ENCODE measurements at places on chromosomes 12 and 14.

- no peak for DNase-seq
Measured at GRCh38 chr12:46535907-46536306, 163.3 kb upstream of the SLC38A2 start.

- DNase-seq: no peak
Measured at GRCh38 chr12:118145113-118145797, 9.3 kb downstream of the PEBP1 start.

GRCh38 chr14:98962118-98962517 lies 309.9 kb downstream of the BCL11B start:
- DNase-seq: no peak

DNA sequence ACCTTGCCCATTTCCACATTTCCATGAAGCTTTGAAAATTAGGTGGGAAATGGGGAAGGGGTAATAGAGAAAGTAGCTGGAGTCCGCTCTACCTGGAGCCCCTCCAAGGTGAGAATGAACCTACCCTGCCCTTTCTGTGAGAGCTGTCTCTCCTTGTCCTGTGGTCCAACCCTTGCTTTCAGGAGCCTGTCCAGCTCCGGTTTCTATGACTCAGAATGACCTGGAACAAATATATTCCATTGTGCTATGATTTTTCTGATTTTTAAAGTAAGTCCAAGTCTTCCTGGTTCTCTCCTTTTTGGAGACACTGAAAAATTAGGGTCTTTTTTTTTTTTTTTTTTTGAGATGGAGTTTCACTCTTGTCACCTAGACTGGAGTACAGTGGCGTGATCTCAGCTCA lies 89.1 kb upstream of the VASH1 start:
- DNase-seq: no peak

GRCh38 chr12:96445691-96446583 lies 43.4 kb upstream of the CFAP54 start:
- no peak for DNase-seq

DNA sequence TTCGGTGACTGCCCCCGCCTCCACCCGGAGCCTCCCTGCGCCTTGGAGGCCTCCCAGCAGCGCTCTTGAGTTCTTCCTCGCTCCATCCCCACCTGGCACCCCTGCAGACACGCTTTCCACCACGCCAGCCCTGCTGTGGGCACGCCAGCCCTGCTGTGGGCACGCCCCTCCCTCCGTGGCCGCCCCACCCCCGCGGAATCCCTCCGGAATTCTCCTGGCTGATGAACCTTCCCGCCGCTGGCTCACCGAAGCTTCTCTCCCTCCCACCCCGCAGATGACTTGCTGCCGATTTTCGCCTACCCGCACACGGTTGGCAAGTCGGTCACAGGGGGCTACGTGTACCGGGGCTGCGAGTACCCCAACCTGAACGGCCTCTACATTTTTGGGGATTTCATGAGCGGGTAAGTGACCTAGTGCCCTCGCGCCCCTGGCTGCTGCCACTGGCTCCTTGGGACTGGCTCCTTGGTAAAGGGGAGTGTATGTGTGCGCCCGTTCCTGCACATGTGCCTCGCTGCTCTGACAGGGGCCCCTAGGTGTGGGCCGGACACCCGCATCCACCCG lies 15.2 kb downstream of the HHIPL1 start:
- DNase-seq: no peak

DNA sequence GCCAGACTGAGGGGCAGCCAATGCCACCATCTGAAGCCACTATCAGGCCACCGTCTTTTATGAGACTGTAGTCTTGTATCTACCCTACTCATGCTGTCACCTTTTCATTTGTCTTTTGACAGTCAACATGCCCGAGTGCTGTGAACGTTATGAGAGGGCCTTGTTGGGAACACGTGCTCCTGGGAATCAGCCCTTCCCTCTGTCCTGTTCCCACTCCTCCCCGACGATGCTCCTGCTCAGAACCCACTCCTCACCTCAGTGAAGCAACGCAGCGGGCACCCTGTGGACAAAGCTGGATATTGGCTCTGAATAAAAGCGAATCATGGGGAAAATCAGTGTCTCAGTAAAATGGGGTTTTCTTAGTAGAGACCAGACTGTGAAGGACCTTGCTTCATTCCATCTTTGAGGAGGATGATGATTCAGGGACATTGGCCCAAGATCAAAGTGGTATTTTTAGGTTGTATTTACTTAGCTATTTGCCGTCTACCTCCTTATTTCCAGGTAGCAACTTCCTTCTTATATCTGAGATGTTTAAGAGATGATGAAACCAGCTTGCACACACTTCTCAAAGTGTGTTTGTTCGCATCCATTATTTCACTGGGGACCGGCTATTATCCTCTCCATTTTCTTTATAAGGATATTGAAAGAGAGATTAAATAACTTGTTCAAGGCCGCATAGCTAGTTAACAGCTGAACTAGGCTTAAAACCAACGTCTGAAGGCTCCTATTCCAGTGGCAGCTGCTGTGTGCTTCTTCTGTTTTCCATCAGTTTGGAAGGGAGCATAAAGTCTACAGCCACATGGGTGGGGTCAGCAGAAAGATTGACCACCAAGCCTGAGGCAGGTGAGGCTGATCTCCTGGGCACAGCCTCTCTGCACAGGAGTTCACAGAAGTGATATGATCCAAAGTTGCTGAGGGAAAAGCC lies 43.9 kb upstream of the CTDSP2 start:
- no peak for DNase-seq

DNA sequence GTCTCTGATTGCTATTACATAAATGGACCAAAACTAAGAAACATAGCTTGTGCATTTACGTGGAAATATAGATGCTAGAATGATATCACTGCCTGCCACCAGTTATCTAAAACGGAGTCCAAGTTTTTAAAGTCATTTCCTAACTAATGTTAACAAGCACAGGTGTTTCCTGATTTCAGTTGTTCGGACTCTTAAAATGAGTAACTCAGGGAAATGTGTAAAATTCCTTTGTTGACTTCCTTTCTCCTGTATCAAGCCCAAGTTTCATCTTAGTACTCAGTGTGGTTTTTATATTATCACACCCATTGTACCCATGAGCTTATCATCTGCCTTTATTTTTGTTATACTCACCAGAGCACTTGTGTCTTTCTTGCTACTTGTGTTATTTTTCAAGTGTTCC lies 13.2 kb upstream of the PRKCH start:
- no peak for DNase-seq

DNA sequence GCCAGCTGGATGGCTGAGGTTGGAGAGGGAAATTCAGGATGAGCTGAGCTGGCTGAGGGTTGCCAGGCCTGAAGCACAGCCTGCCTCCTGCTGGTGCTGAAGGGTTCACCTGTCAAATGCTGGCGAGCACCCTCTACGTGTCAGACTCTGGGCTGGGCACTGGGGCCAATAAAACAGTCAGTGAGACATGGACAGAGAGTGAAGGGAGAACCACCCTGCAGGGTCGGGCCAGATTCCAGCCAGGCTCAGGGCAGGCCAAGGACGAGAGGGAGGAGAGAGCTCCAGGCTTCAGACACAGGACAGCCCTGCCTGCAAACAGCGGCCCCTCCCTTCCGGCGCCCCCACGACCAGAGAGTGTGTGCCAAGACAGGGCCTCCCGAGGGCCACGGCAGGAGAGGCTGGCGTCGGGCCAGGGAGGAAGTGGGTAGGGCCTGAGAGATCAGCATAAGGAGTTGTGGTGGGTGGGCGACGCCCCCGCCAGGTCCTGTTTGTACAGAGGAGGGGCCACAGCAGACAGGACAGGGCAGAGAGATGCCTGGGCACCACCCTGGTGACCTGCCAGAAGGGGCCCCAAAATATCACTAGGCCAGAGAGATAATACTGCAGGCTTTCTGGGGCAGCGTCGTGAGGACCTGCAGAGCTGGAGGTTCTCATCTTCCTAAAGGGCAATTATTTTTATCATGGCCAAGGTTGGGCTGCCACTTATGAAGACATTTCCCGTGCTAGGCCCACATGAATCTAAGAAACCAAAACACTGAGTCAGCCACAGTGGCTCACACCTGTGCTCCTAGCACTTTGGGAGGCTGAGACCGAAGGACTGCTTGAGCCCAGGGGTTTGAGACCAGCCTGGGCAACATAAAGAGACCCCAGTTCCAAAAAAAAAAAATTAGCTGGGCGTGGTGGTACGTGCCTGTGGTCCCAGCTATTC lies 73.1 kb upstream of the GPR68 start:
- DNase-seq: no peak

- DNase-seq: no peak
Measured at GRCh38 chr12:66999141-66999540, 270.0 kb upstream of the CAND1 start.

DNA sequence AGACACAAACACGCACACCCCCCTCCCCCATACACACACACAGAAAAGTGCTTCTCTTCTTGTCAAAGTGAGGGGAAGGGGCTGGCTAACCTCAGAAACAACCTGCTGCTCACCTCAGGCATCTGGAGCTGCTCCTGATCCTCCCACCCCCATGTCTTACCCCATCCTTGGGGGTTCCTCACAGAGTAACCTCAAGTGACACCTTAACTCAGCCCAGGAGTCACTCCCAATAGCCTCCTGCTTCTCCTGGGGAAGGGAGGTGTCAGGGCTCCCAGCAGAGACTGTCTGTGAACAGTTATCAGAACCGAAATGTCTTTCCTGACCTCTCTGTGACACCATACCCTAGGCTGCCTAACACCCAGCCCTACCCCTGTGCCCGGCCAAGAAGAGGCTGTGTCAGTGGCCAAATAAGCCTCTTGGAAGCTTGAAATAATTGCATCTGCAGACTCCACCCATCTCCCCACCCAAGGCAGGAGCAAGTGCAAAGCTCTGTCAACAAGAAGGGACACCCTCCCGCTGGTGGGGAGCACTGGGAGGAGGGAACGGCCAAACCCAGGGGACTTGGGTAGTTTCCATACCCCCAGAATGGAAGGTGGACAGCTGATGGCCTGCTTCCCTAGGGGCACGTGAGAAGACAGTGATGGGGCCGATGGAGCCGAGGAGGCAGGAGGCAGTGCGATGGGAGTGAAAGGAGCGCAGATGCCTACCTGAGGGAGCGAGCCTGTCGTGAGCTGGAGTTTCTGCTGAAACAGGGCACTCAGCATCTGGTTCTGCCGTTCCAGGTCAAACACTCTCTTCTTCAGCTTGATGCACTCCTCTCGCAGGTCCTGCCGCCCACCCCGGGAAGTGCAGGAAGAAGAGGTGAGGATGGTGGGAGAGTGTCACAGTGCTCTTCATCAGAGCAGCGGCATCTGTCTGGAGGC lies 26.8 kb downstream of the NCKAP5L start:
- no peak for DNase-seq

GRCh38 chr12:2416158-2416557 lies 363.4 kb downstream of the CACNA1C start:
- no peak for DNase-seq

GRCh38 chr14:87264796-87265195 lies 728.2 kb downstream of the GALC start:
- no peak for DNase-seq

DNA sequence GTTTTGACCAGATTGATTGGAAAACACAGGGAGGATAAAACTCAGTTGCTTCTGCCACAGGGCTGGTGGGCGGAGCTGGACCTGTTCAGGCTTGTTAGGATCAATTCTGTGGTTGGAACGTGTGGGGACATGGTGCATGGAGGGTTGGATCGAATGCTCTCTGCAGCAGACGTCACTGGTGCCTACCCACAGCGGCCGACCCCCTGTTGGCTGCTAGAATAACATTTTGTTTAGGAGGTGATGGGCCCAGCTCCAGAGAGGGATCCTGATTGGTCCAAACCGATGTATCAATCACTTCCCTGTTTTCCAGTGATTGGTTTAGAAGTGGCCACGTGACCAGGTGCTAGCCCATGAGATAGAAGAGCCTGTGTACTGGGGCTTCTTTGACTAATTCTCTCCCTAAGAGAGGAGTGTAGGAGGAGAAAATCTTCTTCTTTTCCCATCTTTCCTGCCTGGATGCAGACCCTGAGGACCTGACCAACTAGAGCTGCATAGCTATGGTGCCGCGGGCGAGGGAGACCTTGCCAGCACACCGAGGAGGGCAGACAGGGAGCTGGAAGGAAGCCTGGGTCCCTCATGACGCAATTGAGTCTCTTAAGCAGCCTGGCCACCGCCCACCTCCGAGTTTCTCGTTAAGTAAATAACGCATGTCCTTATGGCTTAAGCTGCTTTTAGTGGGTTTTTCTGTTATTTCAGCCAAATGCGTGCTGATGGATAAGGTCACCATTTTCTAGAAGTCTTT lies 163.5 kb downstream of the AACS start:
- no peak for DNase-seq

GRCh38 chr14:34629344-34629656 lies 648 bp downstream of the SNX6 start:
- no peak for DNase-seq

- no peak for DNase-seq
Measured at GRCh38 chr12:57319678-57320469, 68.9 kb upstream of the STAC3 start.

DNA sequence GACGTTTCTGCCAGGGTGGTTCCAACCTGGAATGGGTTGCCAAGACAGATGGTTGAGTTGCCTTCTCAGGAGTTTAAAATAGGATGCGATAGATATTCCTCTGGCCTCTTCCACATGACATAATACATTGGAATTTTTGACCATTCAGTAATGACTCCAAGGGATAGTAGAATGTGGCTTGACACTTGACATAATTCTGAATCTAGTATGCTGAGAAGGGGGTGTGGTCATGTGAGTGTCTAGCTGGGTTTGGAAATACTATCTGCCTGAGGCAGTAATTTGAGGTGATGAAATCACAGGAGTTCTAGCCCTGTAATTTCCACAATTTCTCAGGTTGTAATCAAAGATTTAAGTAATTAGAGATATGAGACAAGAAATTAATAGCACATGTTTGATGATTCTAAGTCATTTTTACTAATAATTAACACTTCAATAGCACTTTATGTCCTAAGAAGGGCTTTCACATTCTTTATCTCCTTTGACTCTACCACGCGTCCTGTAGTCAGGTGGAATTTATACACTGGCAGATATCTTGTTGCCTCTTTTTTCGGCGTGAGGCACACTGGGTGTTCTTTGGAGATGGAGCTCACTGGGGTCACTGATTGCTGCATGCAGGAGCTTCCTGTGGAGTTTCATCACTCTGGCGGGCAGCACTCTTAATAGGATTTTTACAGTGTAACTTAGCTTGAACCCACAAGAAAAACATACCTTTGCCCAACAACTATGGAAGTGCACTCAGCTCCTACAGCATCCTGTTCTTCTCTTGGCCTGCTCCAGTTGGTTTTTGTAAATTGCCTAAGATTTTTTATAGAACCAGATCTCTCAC lies 3.2 kb upstream of the AMIGO2 start:
- DNase-seq: no peak

GRCh38 chr14:96951511-96951910 lies 154.3 kb downstream of the VRK1 start:
- DNase-seq: no peak

- DNase-seq: no peak
Measured at GRCh38 chr14:100779691-100780080, 46.2 kb upstream of the MEG3 start.

GRCh38 chr12:132218527-132218875 lies 74.2 kb downstream of the NOC4L start:
- no peak for DNase-seq

GRCh38 chr12:54207539-54208294 lies 18.9 kb upstream of the SMUG1 start:
- no peak for DNase-seq

GRCh38 chr14:92026548-92027190 lies 13.2 kb downstream of the TRIP11 start:
- DNase-seq: no peak
